Eye (tissue), 1 donor: ENCODE measurements at places on chromosomes 7 and 10.
A peak's percentile ranks its signal among the peaks of the same experiment; 100 is the strongest.

DNA sequence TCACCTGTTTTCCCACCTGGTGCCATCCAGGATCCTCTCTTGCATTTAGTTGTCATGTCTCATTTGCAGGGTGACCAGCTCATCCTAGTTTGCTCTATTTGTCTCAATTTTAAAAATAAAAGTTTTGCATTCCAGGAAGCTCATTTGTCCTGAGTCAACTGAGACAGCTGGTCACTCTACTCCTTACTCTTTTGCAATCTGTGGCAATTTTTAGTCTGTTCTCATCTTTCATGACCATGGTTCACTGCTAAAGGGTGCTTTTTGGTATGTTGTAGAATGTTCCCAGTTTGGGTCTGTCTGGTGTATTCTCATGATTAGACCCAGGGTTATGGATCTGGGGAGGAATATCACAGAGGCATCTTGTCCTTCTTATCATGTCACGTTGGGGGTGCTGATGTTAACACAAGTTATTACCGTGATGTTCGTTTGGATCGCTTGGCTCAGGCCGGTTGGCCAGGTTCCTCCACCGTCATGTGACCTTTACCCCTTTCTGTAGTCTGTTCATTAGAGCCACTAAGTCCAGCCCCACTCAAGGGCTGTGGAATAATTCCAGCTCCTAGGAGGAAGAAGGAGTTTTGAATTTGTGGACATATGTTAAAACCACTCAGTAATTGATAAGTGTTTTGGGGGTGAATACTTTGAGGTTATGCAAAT lies 103.3 kb upstream of the IGFBP3 start:
- DNase-seq, result no peak

DNA sequence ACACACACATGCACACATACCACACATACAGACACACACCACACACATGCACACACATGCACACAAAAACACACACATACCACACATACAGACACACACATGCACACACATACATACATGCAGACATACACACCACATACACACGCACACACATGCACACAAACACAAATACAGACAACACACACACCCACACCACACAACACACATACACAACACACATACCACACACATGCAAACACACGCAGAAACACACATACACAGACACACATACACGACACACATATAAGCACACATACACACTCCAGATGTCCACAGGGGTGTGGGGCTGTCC lies 60.1 kb upstream of the PPP2R2D start:
- no peak for DNase-seq

DNA sequence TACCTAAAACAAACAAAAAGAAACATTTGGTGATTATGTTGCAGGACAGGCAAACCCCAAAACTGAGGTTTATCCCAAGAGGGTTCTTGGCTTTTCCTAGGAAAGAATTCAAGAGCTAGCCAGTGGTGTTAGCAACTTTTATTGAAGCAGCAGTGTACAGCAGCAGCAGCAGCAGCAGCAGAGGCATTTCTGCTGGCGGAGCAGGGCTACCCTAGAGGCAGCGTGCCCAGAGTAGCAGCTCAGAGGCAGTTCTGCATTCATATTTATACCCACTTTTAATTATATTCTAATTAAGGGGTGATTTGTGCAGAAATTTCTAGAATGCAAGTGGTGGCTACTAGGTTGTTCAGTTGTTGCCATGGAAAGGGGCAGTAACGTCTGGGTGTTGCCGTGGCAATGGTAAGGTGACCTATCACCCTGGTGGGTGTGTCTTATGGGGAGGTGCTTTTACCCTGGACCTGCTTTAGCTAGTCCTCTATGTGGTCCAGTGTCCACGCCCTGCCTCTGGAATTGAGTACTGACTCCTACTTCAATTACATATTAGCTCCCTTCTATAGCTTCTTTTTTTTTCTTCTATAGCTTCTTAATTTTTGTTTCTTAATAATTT lies 53.9 kb downstream of the VCL start:
- no peak for DNase-seq

- no peak for DNase-seq
These were observed 172.3 kb downstream of the AKR1D1 start for GRCh38 chr7:138248609-138249008.

- no peak for DNase-seq
These were observed 7.9 kb upstream of the WIPF3 start for GRCh38 chr7:29798422-29798821.

DNA sequence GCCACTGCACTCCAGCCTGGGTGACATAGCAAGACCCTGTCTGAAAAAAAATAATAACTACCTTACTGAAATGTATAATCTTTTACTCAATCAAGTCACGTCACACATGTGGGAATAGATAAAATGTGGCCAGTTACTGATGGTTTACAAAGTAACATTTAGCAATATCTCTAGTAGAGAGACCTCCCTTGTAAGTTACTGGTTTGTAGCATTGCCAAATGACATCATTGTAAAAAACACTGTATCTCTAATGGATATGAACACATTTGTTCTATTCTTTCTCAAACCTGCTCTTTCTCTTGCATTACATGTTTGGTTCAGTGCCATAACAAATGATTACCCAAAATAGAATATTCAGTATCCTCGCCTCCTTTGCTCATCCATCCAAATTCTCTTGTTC lies 18.8 kb downstream of the TET1 start:
- DNase-seq, result no peak

GRCh38 chr10:4498711-4499251 lies 327.2 kb upstream of the AKR1E2 start:
- DNase-seq, result peak; percentile 61

- DNase-seq, result peak; percentile 46
These were observed 69.0 kb upstream of the PDCD4 start for GRCh38 chr10:110802551-110803238.

- DNase-seq, result no peak
These were observed 53.6 kb upstream of the ZPBP start for GRCh38 chr7:50146692-50147091.

DNA sequence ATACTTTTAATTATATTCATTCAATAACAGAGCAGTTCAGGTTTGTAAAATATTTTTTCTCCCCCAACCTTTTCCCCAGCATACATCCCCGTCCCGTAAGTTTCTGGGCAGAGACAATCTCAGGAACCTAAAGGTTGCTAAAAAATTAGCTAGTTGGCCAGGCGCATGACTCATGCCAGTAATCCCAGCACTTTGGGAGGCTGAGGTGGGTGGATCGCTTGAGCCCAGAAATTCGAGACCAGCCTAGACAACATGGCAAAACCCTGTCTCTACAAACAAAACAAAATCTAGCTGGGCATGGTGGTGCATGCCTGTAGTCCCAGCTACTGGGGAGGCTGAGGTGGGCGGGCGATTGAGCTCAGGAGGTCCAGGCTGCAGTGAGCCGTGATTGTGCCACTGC lies 40.2 kb downstream of the TCF7L2 start:
- DNase-seq, result no peak

- DNase-seq, result no peak
These were observed 607.5 kb downstream of the SORCS1 start for GRCh38 chr10:106557053-106557452.

- no peak for DNase-seq
These were observed 46.0 kb upstream of the KDM7A start for GRCh38 chr7:140222814-140223213.
